ENCODE measurements at places on chromosomes 6 and 20.

GRCh38 chr6:125170376-125170775 lies 16.8 kb downstream of the TPD52L1 start:
- DNase-seq = no peak

DNA sequence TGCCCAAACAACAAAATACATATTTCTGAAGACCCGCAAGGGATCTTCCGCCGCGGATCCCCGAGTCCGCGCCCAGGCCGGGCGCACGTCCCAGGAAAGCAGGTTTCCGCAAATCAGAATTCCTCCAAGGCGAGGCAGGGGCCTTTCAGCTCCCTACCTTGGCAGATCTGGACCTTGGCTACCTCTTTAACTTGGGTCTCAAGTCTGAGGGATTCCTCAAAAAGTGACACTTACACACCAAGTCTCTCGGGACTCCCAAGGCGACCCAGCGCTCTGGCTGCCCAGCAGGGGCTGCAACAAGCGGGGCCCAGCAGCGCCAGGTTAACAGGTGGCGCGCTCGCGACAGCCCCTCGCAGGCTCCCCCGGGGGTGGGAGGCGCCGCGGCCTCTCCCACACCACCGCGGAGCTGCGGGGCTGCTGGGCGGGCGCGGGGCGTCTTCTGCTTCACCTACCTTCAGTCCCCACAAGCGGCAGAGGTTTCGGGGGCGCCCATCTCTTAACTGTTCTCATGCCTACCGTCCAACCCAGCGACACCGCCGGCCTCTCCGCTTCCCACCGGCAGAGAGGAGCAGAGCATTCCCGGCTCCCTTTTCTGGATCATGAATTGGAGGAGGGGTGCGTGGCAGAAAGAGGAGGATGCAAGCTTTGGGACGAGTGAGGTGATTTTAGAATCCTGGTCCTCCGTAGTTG lies 414 bp downstream of the SIM1 start:
- peak; percentile 45 for DNase-seq

DNA sequence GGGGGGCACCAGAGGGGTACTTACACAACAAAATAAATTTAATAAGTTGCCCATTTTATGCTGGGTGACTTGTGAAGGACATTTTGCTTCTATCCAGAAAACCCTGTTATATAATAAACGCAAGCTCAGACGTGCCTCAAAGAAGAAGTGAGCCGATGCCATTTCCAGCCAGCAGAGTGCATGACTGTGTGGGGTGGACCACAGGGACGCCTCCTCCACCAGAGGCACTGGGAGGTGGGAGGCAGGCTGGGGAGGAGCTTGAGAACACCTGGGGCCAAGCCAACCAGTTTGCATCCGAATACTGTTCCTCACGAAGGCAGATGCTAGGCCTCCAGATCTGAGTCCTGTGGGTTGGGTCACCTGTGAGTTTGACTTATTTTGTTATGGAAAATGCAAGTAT lies 363.8 kb downstream of the RNGTT start:
- DNase-seq = no peak

- no peak for DNase-seq
Measured at GRCh38 chr6:90190752-90191395, 105.8 kb downstream of the BACH2 start.

DNA sequence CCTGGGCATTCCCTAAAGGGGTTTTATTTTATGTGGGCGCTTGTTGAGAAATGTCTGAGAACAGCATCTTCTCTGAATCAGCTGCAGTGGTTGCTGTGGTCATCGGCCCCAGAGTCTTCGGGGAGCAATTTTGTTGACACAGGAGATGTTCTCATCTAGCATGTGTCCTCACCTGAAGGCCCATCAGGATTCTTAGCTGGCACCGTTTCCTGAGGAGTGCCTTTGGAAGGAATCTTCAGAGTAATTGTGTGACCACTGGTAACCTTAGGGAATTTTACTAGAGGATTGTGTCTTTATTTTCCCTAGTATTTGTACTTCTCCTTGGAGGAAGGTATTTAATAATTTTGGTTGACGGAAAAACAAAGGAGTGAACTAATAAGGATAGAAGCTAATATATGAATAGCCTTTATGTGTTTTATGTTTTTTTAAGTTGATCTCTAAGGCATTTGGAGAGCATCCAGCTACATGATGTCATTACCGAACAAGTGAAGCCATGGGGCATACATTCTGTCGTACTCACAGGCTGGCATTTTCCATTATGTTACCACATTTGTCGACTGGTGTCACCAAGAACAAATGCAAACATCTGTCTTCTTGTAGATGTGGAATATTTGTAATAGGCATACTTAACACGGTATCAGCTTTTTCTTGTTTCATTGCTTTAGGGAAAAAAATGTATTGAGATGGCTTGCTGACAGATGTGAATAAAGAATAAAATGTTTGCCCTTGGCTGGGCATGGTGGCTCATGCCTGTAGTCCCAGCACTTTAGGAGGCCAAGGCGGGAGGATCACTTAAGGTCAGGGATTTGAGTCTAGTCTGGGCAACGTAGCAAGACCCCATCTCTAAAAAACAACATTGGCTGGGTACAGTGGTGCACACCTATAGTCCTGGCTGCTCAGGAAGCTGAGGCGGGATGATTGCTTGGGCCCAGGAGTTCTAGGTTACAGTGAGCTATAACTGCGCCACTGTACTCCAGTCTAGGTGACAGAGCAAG lies 41.9 kb downstream of the TULP4 start:
- DNase-seq = peak; percentile 91

- DNase-seq = no peak
Measured at GRCh38 chr6:46638650-46639049, 14.0 kb downstream of the CYP39A1 start.

DNA sequence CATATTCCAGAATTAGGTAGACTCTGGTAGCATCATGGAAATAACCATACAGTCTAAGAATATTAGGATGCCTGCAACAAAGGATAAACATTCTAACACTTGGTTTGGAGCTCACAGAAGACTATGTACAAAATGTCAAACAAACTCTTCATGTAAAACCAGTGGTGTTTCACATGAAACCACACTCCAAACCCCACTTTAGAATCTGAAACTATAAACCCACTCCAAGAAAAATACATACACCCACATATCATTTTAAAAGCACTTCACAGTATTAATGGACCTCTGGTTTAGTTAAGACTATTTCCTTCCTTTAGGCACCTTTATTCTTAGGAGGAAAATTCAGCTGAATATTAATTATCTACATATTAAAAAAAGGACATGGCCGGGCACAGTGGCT lies 10.5 kb downstream of the AURKA start:
- no peak for DNase-seq

- peak; percentile 64 for DNase-seq
Measured at GRCh38 chr20:49510562-49511122, 28.2 kb upstream of the KCNB1 start.

GRCh38 chr20:10654630-10655029 lies 19.2 kb downstream of the JAG1 start:
- peak; percentile 61 for DNase-seq

DNA sequence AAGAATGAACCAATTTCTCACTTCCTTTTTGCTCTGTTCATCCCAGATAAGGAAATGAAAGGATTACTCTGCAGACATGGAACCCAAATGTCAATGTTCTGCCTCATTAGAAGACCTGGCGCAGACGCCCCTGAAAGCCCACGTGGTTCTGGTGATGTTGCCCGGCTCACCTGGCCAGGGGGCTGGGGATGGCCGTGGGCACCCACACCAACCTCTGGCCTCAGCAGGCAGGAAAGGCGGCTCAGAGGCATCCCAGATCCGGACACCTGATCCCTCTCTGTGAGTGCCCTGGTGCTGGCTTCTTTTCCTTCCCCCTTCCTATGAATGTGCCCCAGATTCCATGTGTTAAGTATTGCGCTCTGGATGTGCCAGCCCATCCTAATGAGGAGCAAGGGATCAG lies 33.6 kb downstream of the CDH4 start:
- DNase-seq = no peak

GRCh38 chr20:15288106-15288505 lies 950.7 kb upstream of the FLRT3 start:
- DNase-seq = no peak

DNA sequence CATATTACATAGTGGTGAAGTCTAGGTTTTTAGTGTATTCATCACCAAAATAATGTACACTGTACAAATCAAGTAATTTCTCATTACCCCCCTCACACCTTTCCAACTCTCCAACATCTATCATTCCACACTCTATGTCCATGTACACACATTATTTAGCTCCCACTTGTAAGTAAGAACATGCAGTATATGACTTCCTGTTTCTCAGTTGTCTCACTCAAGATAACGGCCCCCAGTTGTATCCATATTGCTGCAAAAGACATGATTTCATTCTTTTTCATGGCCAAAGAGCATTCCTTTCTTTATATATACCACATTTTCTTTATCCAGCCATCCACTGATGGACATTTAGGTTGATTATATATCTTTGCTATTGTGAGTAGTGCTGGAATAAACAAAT lies 86.0 kb downstream of the UBE3D start:
- no peak for DNase-seq

DNA sequence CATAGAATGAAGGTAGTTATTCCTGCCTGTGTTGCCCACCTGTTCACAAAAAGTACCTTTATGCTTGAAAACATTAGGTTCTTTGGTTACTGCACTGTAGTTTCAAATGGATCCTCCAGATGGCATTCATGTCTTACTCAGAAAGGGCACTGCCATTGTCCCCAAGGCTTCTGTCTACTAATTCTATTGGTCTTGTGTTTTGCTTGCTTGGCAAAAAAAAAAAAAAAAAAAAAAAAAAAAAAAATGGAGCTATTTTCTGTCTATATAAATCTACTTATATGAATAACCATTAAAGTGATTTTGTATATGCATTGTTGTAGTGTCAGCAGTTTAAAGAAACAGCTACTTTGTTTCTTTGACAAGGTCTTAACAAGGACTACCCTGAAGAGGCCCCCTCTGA lies 12.7 kb upstream of the EFHC1 start:
- peak; percentile 48 for DNase-seq

- DNase-seq = no peak
Measured at GRCh38 chr20:35700625-35701148, 1.5 kb downstream of the ROMO1 start.

GRCh38 chr20:22576733-22577514 lies 7.4 kb downstream of the FOXA2 start:
- DNase-seq = no peak

DNA sequence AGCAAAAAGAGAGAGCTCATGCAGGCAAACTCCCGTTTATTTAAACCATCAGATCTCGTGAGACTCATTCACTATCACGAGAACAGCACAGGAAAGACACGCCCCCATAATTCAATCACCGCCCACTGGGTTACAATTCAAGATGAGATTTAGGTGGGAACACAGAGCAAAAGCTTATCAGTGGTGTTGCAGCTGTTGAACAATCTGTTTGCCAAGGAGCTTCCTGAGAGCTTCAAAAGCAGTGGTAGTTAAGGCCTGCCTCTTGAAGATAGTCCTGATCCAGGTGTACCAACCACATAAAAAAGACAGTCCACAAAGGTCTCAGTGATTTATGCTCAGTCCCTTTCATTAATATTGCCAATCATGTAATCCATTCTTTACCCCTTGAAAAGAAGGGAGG lies 269.4 kb upstream of the IRAK1BP1 start:
- DNase-seq = no peak

DNA sequence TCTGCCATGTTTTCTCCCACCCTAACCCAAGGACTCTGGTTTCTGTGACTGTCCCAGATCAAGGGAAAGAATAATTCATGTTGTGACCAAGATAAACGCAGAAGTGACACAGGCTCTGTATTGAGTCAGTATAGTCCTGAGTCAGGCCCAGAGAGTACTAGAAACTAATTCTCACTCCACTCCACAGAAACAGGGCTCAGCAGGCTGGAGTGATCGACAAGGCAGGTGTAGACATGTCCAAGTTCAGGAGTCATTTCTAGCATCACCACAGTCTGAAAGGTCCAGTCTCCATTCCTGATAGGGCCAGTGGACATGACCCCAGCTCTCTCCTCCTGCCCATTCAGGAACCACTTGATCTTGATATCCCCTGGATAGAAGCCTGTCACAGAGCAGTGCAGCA lies 2.7 kb downstream of the HLA-DOB start:
- DNase-seq = no peak

- peak; percentile 18 for DNase-seq
Measured at GRCh38 chr6:123635567-123635966, 1.2 kb downstream of the TRDN start.

DNA sequence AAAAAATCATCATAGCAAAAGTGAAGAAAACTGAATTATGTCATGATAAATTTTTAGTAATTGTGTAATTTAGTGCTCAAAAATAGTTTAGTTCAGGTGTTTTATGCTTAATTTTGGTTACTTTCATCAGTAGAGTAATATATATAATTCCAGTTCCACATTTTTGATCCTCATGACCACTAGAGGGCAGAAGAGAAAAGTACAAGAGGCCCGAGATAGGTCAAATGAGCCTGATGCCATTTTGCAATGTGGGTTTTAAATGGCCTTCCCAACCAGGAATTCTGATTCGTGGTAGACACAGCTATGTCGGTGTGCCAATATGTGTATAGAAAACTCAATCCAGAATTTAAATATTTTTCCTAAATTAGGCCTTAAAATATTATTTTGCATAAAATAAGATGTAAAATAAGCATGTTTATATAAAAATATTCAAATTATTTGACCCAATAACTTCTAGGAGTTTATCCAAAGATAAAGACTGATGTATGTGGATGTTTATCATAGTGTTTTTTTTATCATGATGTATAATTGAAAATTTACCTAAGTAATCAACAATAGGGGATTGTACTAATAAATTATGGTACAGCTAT lies 159.7 kb upstream of the RPS6KA2 start:
- DNase-seq = peak; percentile 84

Data from tongue (tissue), 3 donors.